HS-5 (cell line): ENCODE measurements at places on chromosomes 13 and 19.

DNA sequence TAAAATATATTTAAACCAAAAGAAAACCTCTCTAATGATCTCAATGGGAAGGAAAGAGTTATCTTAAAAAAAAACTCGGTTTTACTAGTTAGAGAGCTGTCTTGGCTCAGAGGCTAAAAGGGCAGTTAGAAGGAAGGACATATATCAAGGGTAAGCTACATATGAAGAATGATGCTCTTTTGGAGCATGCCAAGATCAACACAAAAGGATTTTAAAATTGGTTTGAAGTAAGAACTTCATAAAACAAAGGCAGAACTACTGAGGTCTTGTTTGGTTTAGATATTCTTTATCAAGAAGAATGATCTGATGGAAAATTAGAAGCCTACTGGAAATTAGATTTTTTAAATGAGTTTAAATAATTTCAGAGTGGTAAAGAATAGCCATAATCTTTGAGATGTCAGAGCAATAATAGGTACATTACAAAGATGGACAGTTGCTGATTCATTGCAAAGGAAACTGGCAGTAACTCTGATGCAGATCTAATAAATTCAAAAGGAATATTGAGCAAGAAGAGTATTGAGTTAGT lies 39.4 kb upstream of the LMO7 start:
- DNase-seq = no peak

GRCh38 chr19:29680447-29680846 lies 15.2 kb downstream of the PLEKHF1 start:
- DNase-seq = no peak

- no peak for DNase-seq
Measured at GRCh38 chr19:57389194-57389729, 392 bp upstream of the ZNF548 start.

DNA sequence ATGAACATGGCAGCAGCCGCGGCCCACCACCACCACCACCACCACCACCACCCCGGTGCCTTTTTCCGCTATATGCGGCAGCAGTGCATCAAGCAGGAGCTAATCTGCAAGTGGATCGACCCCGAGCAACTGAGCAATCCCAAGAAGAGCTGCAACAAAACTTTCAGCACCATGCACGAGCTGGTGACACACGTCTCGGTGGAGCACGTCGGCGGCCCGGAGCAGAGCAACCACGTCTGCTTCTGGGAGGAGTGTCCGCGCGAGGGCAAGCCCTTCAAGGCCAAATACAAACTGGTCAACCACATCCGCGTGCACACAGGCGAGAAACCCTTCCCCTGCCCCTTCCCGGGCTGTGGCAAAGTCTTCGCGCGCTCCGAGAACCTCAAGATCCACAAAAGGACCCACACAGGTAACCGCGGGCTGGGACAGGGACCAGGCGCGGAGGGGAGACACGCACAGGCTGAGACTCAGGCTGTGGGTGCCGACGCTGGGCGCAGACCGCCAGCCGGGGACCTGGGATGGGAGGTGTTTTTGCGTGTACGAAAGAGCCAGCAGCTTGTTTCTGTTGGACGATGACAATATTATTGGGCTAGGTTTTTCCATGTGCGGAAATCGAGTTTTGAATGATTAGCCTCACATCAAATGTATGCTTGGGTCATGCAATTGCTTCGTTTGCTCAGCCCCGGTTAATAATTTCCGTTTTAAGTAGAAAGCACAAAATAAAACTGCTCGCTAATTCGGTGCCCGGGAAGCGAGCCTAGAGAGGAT lies 1.3 kb downstream of the ZIC2 start:
- DNase-seq = no peak

- DNase-seq = no peak
Measured at GRCh38 chr13:41966671-41967070, 5.8 kb upstream of the VWA8 start.

- no peak for DNase-seq
Measured at GRCh38 chr13:31311921-31312320, 112.1 kb downstream of the B3GLCT start.

DNA sequence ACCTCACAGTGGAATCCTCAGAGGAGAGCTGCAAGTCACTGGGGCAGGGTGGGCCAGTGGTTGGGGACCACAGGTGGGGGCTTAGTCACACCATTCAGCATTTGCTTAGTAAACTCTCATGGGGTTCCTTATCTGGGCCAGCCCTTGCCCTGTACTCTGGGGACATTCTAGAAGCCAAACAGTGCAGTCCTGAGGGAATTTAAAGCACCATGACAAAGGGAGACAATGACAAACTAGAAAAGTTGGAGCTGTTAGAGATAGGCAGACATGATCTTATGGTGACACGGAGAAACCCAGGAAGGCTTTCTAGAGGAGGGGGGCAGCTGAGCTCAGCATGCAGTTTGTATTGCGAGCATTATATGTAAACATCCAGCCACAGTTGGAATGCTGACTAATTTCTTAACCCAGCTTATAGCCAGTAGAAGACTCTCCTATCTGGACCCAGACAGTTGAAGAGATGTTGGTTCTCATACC lies 87.6 kb downstream of the ZNF429 start:
- no peak for DNase-seq
